ENCODE measurements at places on chromosomes 4 and X. TPM values are rescaled to one million over a fixed set of nuclear protein-coding genes. Genes with fewer than 3 reads are reported as not detected.
A peak's percentile ranks its signal among the peaks of the same experiment; 100 is the strongest.

DNA sequence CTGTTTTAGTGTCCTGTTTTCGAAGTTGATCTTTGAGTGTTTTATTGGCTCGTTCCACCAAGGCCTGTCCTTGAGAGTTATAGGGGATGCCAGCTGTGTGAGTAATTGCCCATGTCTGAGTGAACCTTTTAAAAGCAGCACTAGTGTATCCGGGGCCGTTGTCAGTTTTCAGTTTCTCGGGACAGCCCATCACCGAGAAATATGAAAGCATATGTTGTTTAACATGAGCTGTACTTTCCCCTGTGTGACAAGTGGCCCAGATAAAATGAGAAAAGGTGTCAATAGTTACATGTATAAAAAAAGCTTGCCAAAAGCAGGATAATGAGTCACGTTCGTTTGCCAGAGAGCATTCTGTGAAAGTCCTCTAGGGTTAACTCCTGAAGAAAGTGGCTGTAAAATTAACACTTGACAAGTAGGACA is 48.6 kb upstream of the RASSF6 start:
- DNase-seq, result no peak

GRCh38 chrX:9349572-9350494 is 115.0 kb upstream of the TBL1X start:
- DNase-seq, result peak; percentile 30

DNA sequence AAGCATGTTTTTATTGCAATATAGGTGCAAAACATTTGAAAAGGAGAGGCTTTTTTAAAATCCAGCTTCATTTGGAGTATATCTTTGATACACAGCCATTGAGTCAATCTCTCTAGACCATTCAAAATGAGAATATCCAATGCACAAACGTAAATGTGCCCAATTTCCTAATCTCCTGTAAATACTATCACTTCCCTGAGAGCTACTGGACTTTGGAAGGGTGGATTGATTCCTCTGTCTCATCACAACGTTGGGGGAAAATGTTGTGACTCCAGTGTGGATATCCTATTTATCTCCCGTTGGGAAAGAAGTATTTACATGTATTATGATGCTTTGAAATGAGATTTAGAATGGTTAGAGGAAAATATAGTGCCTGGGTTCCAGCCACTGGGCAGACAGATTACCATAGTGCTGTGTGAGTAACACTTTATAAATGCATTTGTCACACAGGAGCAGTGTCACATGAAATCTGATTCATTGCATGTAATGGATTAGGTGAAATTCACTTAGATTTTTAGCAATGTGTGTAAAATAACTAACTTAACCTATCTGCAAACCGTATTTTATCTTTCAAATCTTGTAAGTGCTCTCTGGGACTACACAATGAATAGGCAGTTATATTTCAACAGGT is 64.4 kb upstream of the VCX3A start:
- no peak for DNase-seq

DNA sequence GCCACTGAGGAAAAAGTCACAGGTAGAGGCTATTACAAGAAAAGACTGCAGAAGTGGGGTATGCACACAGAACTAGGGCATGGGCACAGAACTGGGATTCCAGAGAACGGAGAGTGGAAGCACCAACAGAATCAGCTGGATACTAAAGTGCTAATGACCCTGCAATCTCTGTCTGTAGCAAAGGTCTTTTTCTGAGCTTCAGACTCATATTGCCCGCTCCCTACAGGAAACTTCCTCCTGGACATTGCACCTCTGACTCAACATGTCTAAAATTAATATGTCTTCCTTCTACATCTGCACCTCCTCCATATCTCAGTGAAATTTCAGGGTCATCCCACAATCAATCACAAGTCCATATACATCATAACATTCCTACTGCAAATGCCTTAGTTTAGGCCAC is 5.3 kb upstream of the CAMK2D start:
- no peak for DNase-seq

DNA sequence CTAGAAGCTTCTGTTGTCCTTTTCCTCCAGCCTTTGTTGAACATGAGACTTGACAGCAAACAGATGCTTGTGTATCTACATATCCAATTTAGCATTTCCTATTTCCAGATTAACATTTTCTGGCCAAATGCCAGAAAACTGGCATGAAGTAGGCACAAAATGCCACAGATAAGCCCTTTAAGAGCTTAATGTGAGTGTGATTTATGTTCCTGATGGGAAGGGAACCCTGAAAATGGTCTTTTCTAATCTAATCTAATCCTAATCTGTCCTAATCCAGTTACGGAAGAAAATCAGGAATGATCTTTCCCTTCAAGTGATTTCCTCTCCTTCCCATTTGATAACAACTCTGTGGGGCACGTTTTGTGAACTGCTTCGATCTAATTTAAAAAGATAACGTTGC is 133.0 kb upstream of the C1QTNF7 start:
- DNase-seq, result no peak

DNA sequence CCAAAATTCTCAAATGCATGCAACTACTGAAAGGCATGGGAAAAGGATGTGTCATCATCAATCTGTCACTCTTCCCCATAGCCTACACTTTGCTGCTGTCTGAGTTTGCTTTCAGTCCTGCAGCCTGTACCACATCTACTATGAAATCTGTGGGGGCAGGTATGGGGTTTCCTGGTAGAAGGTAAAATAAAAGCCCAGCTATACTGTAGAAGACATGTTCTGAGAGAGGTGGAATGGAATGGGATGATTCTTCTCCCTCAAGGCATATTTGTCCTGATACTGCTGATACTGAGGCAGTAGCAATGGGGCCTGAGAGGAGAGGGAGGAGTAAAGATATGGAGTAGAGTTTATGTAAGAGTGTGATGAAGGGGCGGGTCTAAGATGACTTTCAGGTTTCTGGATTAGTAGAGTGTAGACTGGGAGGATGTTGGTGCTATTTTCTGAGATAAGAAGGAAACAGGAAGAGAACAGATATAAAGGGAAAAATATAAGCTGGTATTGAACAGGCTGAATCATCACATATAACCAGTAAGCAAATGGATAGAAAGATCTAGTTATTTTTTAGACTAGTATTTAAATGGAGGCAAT is 38.7 kb upstream of the GYPA start:
- no peak for DNase-seq

DNA sequence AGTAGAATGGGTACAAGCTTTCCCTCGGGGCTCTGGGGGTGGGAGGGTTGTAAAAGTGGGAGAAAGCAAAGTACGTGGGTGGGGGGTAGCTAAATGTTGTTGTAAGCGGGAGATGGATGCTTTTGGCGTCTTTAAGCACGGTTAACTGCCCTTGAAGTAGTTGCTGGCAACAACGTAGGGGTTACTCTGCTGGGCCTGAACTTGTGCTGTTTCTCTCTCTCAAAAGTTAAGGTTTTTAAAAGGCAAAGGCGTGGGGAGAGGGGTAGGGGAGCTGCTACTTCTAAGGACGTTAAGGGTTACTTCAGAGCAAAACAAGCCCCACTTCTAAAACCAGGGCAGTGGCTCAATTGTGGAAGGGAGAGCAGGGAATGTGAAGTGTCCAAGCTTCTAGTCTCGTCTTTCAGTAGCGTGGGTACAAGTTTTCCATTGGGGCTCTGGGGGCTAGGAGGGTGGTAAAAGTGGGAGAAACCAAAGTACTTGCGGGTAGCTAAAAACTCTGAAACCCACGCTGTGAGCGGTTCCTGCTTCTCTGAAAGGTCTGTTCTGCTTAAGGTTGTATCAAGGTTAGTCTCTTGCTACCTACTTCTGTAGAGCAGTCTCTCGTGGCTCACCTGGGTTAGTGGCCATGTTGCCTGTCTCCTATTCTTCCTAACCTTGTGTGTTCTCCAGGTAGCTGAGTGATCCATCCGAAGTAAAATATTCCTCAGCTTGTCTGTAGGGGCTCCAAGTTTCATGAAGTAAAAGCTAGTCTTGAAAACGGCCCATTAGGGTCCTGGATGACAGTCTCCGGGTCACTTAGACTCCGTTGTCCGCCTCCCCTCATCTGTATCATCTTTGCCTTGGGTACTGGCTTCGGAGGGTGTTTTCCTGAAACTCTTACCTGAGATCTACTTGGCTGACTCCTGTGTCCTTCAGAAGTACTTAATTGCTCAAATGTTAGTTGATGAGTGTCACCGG is 1.7 kb upstream of the WDR1 start:
- no peak for DNase-seq

GRCh38 chr4:10605031-10605430 is 79.5 kb downstream of the CLNK start:
- no peak for DNase-seq

- no peak for DNase-seq
These were observed 696.9 kb upstream of the EPHA5 start for GRCh38 chr4:66367043-66367660.

- DNase-seq, result no peak
These were observed 231.5 kb downstream of the FAT4 start for GRCh38 chr4:125546272-125546671.

GRCh38 chr4:47531241-47531953 is 46.3 kb downstream of the ATP10D start:
- DNase-seq, result peak; percentile 79

DNA sequence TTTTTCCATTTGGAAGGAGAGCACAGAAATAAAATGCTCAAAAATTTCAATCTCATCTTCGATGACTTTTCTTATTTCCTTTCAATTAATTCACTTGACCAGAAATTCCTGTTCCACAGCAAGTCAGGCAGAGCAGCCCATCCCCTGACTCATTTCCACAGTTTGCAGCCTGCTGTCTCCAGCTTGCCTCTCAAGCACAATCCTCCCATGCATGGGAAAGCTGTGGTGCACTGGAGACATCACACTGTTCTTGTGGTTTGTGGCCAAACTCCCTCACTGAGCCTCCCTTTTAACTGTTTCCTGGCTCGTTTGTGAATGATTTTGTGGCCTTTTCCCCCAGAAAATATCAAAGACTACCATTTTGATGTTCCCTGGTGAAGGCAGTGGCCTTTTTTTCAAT is 114.0 kb upstream of the ENPEP start:
- DNase-seq, result no peak

DNA sequence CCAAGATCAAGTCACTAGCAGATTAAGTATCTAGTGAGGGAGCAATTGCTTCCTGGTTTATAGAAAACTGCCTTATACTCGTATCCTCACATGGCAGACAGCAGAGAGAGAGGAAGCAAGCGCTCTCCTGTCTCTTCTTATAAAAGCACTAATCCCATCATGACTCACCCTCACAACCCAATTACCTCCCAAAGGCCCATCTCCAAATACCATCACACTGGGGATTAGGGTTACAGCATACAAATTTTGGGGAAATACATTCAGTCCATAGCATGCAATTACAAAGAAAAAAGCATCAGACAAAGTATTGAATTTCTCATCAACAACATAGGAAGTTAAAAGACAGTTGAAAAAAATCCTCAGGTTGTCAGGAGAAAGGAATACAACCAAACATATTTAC is 292.6 kb downstream of the IQCM start:
- DNase-seq, result no peak

- DNase-seq, result no peak
These were observed 82.2 kb downstream of the FNIP2 start for GRCh38 chr4:158850800-158851644.

- DNase-seq, result no peak
These were observed 198.8 kb downstream of the STIM2 start for GRCh38 chr4:27059446-27059845.

Gene PRR32
- 0.13 TPM for polyA plus RNA-seq

Gene SUV39H1
- polyA plus RNA-seq, result 4.0 TPM

Gene DMRTC1
- polyA plus RNA-seq, result 0.41 TPM

Gene CXCL1
- polyA plus RNA-seq, result 132 TPM

Gene PACRGL
- polyA plus RNA-seq, result 5.7 TPM

Gene TCEAL5
- polyA plus RNA-seq, result not detected

Data from spleen (tissue), 13 donors.